ENCODE measurements at places on chromosomes 2 and 18. TPM values are rescaled to one million over a fixed set of nuclear protein-coding genes. Genes with fewer than 3 reads are reported as not detected.

The SNORC gene
- 4.3 TPM for total RNA-seq

The DTNA gene
- 10.9 TPM for total RNA-seq

The DCDC2C gene
- not detected for total RNA-seq

The KCNF1 gene
- total RNA-seq, result not detected

The PSMA8 gene
- total RNA-seq, result not detected

The CYP1B1 gene
- 34.4 TPM for total RNA-seq

The MSTN gene
- 0.24 TPM for total RNA-seq

The IL36RN gene
- total RNA-seq, result 0.12 TPM

The LONRF2 gene
- total RNA-seq, result 9.7 TPM

The CD28 gene
- total RNA-seq, result not detected

The CHRNG gene
- not detected for total RNA-seq

The KCNK3 gene
- total RNA-seq, result not detected

The SF3B1 gene
- 249 TPM for total RNA-seq

The EFEMP1 gene
- total RNA-seq, result 14.7 TPM

The SIX3 gene
- total RNA-seq, result not detected

The DCC gene
- not detected for total RNA-seq

The TUBA4A gene
- 97.9 TPM for total RNA-seq

The POTEC gene
- not detected for total RNA-seq

The HAAO gene
- 1.5 TPM for total RNA-seq

The IL1R1 gene
- 8.7 TPM for total RNA-seq

The SLC5A7 gene
- not detected for total RNA-seq

The CHRNA1 gene
- not detected for total RNA-seq

The ELOA2 gene
- not detected for total RNA-seq

The AQP12A gene
- not detected for total RNA-seq

The ZNF516 gene
- total RNA-seq, result 41.6 TPM

The CRYBA2 gene
- not detected for total RNA-seq

The IL1R2 gene
- 0.34 TPM for total RNA-seq

The SCG2 gene
- total RNA-seq, result 0.56 TPM

The SKA1 gene
- total RNA-seq, result 22.5 TPM

The GRB14 gene
- 16.6 TPM for total RNA-seq

The INHA gene
- total RNA-seq, result 0.80 TPM

The MROH2A gene
- 0.33 TPM for total RNA-seq

Measured in Calu3 (cell line).